ENCODE measurements at places on chromosomes 6 and 20.
A peak's percentile ranks its signal among the peaks of the same experiment; 100 is the strongest.

GRCh38 chr6:69936674-69937363, 70.5 kb downstream of the COL19A1 start:
- DNase-seq, result no peak

- peak; percentile 52 for DNase-seq
Observed at GRCh38 chr20:1108437-1108920, 9.9 kb upstream of the PSMF1 start.

DNA sequence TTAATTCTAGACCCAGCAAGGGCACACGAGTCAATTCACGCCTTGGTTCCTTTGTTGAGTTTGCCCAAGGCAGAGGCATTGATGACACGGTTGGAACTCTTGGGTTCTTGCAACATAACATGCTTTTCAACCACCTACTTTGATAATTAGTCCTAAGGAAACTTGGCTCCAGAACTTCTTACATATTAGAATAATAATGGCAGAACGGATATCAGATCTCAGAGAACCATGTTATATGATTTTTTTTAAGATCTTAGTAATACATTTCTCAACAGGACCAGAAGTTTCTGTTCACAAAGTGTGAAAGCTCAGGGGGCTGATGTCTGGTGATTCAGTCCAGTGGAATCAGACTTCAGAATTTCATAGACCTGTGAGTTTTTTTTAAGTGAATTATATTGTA, 19.2 kb downstream of the SPTLC3 start:
- no peak for DNase-seq

DNA sequence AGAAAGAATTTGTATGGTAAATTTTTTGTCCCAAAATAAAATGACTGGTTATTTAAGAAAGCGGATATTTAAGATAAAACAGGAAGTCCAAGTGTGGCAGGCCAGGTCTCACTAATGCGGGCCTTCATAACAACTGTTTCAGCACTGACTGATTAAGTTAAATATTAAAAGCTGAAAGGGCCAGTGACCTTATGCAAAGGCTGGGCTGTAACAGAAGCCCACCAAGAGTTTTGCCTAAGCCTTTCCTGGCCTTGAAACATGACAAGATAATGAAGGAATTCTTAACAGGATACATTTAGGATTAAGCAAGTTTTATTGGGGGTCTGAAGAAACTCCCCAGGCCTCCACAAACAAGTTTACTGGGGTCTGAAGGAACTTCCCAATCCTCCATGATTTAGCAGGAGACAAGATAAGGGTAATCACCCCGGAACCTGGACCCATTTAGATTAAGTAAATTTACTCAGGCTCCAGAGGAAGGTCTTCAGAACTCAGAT, 36.3 kb downstream of the ZNF133 start:
- DNase-seq, result no peak

- no peak for DNase-seq
Observed at GRCh38 chr20:62219992-62220665, at the start of gene HRH3. TSS of gene HRH3 (minus strand) at chr20:62220278. CDS start at chr20:62219970, 308 bp downstream.

GRCh38 chr6:154363821-154364220, 7.2 kb upstream of the IPCEF1 start:
- DNase-seq, result no peak

DNA sequence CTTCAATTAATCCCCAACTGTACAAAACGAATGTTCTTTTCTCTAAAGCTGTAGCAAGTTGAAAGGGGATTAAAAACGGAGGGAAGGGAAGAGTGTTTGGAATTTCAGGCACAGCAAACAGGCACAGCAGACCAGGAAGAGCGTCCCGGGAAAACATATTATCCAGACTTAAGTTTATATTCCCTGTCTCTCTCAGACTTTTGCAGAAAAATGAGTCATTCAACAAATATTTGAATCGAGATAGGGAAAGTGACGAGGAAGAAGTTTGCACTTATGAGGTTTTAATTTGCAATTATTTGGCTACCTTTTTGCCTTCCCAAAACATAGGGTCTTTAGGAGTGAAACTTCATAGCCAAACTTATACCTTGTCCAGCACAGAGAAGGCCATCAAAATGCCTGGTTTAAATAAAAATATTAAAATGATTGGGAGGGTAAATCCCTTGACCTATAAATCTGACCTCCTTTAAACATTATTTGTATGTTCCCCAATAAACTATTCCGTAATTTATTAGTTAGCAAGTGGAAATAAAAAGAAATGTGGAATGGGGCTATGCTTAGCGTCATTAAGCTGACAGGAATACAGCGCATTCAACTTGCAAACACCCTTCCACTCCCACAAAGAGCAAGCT, 16.0 kb downstream of the HFE start:
- DNase-seq, result peak; percentile 67

- DNase-seq, result no peak
Observed at GRCh38 chr6:45155341-45155894, 172.7 kb upstream of the RUNX2 start.

GRCh38 chr6:153085239-153085638, 45.8 kb downstream of the RGS17 start:
- no peak for DNase-seq

- DNase-seq, result no peak
Observed at GRCh38 chr6:34068462-34069044, 77.3 kb downstream of the GRM4 start.

- DNase-seq, result peak; percentile 79
Observed at GRCh38 chr6:31822036-31822821, 5.3 kb upstream of the HSPA1B start.

DNA sequence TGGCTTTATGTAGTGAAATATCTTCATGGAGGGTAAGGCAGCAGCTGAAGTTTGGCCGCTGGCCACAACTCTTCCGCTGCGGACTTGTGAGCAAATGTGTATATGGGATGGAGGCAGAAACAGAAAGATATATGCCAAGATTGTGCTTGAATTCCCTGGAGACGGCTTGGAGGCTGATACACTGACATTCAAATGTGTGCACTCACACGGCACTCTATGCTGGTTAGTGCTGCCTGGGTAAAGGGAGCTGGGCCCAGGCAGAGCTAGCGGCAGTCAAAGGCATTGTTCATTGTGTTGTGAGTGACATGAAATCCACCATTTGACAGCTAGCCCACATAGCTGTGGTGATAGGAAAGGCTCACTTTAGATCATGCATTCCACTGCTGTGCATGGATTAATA, 202.7 kb downstream of the CLIC5 start:
- DNase-seq, result no peak

DNA sequence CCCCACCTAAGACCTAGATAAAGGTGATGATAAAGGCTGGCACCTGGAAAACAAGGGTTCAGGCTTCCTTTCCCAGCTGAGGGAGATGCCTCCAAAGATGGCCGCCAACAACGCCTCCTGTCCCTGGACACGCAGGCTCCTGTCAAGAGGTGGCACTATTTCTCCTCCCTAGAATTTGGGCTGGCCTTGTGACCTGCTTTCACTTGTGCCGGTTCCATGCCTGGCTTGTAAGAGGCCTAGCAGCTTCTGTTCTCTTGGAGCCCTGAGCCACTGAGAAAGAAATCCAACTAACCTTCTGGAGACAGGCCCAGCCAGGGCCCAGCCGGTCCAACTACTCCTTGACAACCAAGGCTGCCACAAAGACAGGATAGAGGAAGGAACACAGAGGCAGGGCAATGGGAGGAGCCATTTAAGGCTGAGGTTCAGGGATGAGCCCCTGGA, 60.2 kb upstream of the RALY start:
- DNase-seq, result peak; percentile 71

GRCh38 chr20:40309731-40310130, 379.3 kb downstream of the MAFB start:
- no peak for DNase-seq

GRCh38 chr6:158220786-158221442, 52.8 kb downstream of the GTF2H5 start:
- DNase-seq, result peak; percentile 71

DNA sequence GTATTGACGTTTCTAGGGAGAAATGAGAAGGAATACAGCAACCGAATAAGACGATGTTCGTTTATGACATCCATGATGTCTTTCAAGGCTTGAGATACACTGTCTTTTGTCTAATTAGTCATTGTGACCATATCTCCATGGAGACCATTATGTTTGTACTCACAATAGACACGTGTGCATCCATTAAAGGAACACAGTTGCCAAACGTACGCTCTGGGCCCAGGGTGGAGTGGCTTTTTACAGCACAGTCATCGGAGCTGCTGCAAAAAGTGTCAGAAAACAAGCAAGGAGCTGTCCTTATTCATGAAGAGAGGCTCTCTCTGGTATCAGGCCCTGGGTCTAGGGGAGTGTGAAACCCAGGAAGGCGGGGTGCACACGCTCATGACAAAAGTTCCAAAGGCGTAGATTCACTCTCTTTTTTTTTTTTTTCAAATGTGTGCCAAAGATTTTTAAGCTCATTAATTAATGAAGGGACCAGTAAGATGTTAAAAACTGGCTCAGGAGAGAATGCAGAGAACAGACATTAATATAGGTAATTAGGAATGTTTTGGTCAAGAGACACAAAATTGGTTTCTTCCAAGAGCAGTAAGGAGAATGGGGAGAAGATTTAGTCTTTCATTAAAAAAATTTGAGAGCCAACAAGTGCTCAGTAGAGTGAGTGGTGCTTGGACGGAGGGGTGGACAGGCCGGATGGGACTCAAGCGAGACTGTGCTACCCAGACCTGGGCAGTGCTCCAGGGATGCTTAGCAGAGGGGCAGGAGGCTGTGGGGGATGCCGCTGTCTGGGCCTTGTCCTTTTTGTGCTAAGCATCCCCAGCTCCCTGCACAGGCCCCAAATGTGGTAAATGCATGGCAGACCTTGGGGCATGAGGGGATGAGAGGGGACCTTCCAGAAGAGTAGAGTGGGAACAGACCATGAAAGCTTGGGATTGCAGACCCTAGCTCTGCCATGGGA, 34.9 kb upstream of the GTSF1L start:
- DNase-seq, result no peak

GRCh38 chr20:6623989-6624388, 143.5 kb upstream of the BMP2 start:
- no peak for DNase-seq

GRCh38 chr6:23218751-23219150, 649.4 kb downstream of the HDGFL1 start:
- no peak for DNase-seq

- no peak for DNase-seq
Observed at GRCh38 chr20:43389211-43389610, 68.5 kb upstream of the SRSF6 start.

- DNase-seq, result peak; percentile 63
Observed at GRCh38 chr20:32155017-32155981, 45.8 kb downstream of the TM9SF4 start.

- DNase-seq, result no peak
Observed at GRCh38 chr6:39003072-39003471, 45.5 kb upstream of the GLP1R start.

- no peak for DNase-seq
Observed at GRCh38 chr6:165568326-165568725, 94.7 kb downstream of the PDE10A start.

DNA sequence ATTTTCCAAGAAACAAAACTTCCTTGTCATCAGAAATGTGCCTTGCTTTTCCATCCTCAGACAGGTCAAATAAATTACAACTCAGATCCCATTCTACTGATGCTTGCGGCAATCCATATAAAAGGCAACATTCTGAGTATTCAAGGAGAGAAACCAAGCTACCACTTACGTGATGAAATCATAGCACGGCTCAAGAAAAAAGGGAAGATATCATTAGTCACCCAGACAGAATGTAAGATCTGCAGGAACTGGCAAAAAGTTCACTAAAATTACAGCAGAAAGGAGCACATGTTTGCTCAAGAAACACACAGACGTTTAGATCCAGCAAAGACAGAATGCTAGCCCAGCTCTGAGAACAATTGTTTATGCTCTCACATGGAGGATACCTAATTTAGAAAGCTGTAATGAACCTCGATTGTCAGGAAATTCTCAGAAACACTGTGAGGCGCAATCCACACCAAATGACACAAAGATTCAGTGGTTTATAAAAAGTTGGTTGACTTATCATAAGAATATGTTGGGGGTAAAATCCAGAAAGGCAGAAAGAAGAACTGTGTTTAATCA, 304.2 kb downstream of the ADGRG6 start:
- no peak for DNase-seq

DNA sequence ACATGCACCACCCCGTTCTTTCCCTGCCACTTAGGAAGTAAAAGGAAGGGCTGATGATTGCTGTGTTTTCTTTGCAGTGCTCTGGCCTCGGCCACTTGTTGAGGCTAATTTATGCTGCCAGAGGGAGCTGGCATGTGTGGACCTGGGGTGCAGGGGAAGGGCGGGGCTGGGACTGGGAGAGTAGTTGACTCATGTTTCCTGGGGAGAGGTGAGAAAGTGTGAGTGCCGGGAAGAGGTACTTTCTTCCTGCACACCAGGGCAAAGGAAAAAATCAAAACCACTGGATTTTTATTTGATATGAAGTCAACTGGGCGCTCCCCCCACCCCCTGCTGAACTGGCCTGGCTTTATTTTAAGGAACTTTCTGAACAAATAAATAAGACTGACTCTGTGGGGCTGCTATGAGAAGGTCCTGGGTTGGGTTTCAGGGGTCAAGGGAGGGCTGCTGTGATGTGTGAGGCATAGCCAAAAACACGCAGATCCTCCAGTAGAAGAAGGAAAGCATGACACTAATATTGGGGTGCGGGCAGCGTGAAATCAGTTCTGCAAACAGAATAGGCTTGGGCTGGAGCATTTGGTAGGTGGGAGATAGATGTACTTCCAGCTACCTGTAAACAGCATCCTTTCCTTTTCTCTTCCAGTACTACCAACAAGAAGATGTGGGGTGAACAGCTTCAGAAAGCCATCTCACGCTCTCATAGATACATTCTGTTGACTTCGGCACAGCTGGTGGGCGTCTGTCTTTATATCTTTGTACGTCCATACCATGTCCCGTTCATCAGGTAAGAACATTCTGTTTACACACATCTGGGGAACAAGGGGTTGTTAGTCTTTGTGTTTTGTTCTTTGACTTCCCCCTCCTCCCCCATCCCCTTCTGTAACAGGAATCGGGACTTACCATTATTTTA, 87.5 kb downstream of the SYNJ2 start:
- peak; percentile 62 for DNase-seq

DNA sequence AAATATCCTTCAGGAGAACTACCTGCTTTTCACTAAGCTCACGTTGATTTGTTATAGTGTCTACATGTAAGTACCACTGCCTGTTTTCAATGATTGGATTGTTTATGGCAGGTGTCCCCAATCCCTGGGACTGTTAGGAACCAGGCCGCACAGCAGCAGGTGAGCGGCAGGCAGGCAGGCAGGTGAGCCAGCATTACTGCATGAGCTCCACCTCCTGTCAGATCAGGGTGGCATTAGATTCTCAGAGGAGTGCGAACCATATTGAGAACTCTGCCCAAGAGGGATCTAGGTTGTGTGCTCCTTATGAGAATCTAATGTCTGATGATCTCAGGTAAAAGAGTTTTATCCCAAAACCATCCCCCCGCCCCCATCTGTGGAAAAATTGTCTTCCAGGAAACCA, 303.3 kb downstream of the EYA4 start:
- no peak for DNase-seq

DNA sequence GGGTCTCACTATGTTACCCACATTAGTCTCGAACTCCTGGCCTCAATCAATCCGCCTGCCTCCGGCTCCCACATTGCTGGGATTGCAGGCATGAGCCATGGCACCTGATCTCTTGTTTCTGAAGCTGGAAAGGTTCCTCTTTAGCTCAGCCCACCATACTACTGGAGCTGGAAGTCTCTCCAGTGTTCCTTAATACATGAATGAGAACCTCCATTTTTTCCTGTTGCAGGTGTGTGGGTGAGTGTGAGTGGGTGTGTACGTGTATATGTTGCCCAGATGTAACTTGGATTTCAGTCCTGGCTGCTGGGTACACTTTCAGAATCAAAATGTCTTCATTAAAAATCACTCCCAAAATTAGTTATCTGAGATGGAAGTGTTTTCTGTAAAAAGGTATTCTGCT, 11.1 kb downstream of the PNPLA1 start:
- DNase-seq, result no peak
